ENCODE measurements at places on chromosomes 7 and 10.

DNA sequence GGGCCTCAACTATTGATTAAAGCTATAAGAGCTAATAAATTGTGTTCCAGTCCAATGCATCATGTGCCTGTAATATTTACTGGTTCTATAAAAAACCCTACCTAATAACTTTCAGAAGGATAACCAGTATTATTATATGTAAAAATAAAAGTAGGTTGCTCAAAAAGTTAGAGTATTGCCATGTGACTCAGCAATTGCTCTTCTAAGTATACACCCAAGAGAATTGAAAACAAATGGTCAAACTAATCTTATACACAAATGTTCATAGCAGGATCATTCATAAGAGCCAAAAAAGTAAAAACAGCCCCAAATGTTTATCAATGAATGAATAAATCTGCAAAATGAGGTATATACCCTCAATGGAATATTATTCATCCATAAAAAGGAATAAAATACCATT lies 89.5 kb upstream of the TES start:
- no peak for DNase-seq

- DNase-seq, result no peak
These were observed 30.7 kb upstream of the RBM20 start for GRCh38 chr10:110613341-110613995.

DNA sequence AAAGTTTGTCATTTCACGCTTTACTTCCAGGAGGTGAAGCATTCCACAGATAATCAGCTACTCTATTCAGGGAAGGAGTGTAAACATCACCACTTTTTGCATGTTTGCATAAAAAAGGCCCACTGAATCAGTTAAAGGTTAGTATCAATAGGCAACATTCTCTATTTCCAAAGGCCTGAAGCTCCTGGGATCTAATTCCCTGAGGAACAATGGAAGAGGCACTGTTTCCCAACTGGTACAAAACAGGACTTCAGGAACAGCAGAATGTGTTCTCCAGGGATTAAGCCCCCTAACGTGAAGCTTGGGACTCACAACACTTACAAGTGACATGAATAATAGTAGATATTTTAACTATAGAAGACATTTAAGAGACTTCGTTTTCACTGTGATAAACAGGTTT lies 6.1 kb downstream of the LRRN3 start:
- DNase-seq, result no peak

- no peak for DNase-seq
These were observed 102.9 kb upstream of the MYO3A start for GRCh38 chr10:25831080-25831479.

- no peak for DNase-seq
These were observed 145.9 kb downstream of the PHTF2 start for GRCh38 chr7:77944183-77945182.

DNA sequence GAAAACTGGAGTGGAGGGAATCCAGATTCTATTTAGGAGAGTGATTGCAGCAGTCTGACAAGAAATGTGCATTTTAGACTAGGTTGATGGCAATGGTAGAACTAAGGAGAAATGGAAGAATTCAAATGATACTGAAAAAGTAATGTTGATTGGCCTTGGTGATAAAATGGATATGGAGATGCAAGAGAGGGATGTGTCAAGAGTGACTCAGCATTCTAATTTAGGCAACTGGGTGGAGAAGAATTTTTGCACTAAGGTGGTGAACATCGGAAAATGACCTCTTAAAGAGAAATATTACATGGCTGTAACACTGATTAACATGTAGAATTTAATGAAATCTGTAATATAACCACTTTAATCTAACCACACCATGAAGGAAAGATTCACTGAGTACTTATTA lies 806.5 kb downstream of the PHTF2 start:
- DNase-seq, result peak; percentile 16

- no peak for DNase-seq
These were observed 27.2 kb upstream of the NUB1 start for GRCh38 chr7:151314401-151314800.

GRCh38 chr10:70567603-70568002 lies 34.9 kb downstream of the PRF1 start:
- DNase-seq, result no peak

DNA sequence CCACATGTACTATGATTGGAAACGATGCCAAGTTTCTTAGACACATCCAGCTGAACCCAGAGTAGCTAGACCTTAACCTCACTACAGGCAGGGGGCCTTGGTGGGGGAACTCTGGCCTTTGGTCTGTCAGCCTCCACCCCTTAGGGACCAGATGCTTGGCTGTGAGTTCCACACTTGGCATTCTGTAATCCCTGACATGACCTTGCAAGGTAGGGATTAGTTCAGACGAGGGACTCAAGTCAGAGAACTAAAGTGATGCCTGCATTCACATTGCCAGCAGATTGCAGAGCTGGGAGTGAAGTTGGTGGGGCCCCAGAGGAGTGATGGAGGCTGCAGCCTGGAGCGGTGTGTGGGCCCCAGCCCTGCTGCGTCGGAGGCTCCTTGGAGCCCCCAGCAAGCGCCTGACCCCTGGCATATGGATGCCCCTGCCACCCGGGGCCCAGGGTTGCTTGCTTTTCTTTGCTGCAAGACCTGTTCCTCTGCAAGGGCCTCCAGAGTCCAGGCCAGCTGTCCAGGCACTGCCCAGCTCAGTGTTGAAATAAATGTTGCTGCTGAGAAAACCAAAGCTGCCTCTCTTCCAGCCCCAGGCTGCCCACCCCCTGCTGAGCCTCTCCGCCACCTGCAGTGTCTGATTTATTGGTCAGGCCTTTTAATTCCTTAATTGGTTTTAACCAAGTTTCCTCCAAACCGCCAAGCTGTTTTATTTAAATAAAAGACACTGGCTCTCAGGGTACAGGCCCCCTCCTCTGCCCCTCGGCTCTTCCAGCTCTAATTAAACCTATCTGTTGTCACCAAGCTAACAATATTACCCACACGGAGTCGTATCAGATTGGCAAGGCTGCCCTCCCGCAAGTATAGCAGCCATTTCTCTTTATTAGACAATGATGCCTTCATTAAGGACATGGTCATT lies 4.7 kb downstream of the NPTX2 start:
- DNase-seq, result peak; percentile 31

- no peak for DNase-seq
These were observed 128.7 kb upstream of the RHEB start for GRCh38 chr7:151648429-151648828.

DNA sequence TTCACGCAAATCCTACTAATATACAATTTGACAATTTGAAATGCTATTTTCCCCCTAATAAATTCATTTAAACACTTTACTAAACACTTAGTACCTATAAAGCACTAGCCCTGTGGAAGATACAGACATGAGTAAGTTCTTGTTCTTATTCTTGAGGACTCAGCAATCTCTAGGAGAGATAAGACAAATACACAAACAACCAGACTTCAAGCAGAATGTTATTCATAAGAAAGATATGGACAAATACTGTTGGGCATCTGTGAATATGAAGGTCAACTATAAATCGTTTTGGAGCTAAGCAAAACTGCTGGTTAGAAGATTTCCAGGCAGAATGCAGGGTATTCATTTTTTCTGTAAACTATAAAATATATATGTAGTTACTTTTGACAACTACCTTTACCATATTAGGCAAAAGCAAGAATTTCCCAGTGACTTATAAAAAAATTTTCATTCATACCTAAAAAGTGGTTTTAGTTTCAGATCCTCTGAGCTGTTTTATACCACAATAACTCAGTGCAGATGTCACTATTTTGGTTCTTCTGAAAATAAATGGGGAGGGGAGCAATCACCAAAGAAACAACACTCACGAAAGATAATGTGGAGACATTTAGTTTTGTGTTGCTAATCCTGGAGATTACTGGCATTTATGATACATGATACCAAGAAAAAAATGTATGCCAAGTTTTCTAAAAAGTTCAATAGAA lies 3.8 kb downstream of the VPS41 start:
- DNase-seq, result no peak

Data from A172 (cell line).